ENCODE measurements at places on chromosomes 12 and 14.
A peak's percentile ranks its signal among the peaks of the same experiment; 100 is the strongest.

- no peak for DNase-seq
Observed at GRCh38 chr14:67602995-67603545, 3.0 kb upstream of the PIGH start.

DNA sequence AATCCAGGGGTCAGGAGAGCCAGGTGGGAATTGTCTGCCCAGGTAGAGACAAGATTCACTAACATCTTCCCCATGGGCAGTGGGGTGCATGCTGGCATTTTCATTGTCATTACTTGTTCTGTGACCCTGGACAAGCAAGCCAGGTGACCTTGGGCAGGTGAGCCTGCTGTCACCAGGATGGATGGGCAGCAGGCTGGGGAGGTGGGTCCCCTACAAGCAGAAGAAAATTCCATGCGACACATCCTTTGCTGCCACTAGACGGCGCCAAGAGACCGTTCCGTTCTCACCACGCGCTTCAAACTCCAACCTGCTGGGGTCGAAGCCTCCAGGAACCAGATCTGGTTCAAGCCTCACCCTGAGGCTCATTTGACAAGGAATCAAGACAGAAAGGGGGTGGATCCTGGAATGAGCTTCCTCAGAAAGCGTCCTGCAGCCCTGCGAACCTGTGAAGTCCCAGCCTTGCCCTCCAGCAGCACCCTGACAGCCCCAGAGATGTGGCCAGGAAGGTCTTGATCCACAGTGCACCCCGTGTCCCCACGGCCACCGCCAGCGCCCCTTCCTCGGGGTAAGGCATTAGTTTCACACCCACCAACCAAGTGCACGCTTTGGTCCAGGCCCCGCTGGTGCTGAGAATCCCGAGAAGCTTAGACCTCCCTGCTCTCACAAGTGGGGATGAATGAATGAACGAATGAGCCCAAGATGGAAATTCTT is 3.2 kb upstream of the DYNC1H1 start:
- peak; percentile 90 for DNase-seq

GRCh38 chr12:1890810-1891209 is 27.6 kb downstream of the CACNA2D4 start:
- DNase-seq: peak; percentile 49

- DNase-seq: no peak
Observed at GRCh38 chr12:127101076-127101475, 1165.9 kb upstream of the TMEM132C start.

DNA sequence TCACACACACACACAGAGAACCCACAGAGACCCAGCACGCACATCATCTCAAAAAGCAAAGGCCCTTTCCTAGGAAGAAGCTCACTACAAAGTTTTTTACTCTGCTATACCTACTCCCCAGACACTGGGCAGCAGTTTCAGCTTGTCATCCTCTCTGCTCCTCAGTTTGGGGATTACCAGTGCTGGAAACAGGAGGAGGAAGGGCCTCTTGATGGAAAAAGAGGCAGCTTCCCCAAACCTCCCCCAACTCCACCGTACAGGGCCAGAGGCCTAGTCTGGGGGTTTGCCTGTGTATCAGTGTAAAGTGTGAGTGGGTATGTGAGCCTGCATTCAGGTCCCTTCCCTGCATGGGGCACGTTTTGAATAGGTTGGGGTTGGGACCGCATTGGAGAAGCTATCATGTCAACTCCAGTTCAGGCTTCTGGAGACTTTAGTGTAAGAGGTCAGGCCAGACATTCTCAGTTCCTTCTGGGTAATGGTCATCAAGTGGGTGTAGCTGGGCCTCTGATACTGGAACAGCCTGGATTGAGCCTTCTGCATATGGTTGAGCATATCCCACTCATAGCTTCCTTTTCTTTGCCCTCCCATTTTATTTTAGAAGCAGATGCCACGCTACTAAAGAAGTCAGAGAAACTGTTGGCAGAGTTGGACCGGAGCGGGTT is 1.2 kb downstream of the REM2 start:
- no peak for DNase-seq

- no peak for DNase-seq
Observed at GRCh38 chr14:33118668-33119067, 180.0 kb downstream of the NPAS3 start.

- no peak for DNase-seq
Observed at GRCh38 chr14:105229099-105229655, 19.2 kb upstream of the BTBD6 start.

- DNase-seq: no peak
Observed at GRCh38 chr14:68922886-68923285, 56.2 kb downstream of the ACTN1 start.

DNA sequence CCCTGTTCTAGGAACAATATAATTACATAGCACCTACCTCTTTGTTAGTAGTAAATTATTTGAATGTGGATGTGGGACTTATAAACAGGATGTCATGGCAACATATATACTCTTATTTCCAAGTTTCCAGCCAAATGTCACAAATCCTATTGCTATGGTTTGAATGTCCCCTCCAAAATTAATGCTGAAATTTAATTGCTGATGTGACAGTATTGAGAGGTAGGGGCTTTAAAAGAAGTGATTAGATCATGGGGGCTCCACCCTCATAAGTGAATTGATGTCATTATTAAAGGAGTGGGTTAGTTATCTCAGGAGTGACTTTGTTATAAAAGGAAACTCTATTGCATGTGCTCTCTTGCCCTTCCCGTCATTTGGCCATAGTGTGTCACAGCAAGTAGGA is 164.2 kb upstream of the ATF7IP start:
- no peak for DNase-seq

DNA sequence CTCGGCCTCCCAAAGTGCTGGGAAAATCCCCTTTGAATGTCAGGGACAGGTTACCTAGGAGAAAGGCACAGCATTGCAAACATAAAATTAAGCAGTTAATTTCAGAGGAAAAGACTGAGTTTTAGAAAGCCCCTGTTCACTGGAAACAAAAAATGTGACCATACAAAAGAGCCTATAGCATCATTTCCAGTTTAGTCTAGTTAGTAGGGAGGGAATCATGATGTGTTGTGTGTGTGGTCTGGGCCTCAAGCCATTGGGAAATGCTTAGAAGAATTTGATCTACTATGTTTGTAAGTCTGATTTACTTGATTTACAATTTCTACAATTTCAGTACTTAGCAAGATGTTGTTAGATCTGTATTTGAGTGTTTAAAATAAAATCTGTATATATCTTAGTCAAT is 47.1 kb upstream of the RERG start:
- DNase-seq: no peak

- no peak for DNase-seq
Observed at GRCh38 chr12:44235674-44236073, 399.8 kb downstream of the TMEM117 start.

- no peak for DNase-seq
Observed at GRCh38 chr12:29634057-29634456, 136.6 kb upstream of the OVCH1 start.

- DNase-seq: no peak
Observed at GRCh38 chr14:55698051-55698450, 118.0 kb downstream of the KTN1 start.

GRCh38 chr14:64422005-64422404 is 33.9 kb downstream of the MTHFD1 start:
- DNase-seq: no peak

DNA sequence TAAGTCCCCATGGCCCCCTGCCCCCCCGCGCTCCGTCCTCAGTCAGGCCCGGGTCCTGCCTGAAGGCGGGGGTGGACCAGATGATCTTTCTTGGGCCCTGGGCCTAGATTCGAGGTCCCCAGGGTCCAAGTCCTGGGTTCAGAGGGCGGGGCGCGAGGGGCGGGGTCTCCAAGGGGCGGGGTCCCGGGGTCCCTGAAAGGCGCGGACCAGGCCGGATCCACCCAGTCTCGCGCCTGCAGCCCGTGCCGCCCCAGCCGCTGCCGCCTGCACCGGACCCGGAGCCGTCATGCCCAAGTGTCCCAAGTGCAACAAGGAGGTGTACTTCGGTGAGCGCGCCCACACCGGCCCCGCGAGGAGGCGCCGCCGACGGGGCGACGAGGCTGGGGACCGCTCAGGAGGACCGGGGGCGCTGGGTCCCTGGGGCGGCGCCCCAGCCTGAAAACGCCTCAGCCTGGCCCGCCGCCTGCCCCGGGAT is 325 bp downstream of the CRIP1 start:
- DNase-seq: peak; percentile 44

DNA sequence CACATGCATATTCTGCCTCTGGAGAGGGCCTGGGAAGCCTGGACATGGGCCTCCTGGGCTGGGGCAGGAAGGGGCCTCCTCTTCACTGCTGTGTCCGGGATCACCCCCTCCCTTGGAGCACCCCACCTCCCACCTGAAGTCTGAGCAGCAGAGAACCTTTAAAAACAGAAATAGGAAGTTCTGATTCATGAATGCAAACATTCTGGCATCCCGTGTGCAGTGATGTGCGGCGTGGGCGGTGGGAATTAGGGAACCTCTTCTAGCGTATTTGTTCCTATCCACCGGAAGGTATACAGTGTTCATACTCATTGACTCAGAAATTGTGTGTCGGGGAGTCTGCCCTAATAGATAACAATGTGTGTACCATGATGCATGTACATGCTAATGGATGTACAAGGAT is 46.2 kb downstream of the C14orf132 start:
- no peak for DNase-seq

DNA sequence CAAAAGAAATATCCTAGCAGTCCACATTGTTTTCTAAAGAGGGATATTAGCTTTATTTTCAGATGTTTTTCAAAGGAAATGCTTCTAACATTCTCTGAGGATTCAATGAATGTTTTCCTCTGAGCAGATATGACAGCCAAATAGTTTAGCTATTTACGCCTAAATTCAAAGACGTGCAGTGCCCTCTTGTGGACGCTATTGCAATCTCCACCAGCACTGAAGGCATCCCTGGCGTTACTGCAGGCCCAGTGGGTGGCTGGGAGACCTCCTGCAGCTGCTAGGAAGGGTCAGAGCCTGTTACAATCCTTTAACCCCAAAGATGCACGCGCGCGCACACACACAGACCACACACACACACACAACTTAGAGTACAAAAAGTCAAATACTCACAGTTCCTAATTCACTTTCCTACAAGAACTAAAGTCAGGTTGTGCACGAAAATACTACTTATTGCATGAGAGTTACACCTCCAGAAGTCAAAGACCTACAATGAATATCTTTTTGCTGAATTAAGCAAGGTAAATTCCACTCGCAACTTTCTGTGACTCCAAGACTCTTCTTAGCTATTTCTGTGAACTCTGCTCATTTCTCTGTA is 589.3 kb upstream of the TMEM132C start:
- DNase-seq: peak; percentile 40

- no peak for DNase-seq
Observed at GRCh38 chr12:11771895-11772502, 122.5 kb downstream of the ETV6 start.

- DNase-seq: no peak
Observed at GRCh38 chr12:106655577-106655976, 72.8 kb downstream of the RFX4 start.

GRCh38 chr14:101870273-101870939 is 94.0 kb upstream of the DYNC1H1 start:
- no peak for DNase-seq

GRCh38 chr14:98375566-98375965 is 896.4 kb downstream of the BCL11B start:
- DNase-seq: no peak

DNA sequence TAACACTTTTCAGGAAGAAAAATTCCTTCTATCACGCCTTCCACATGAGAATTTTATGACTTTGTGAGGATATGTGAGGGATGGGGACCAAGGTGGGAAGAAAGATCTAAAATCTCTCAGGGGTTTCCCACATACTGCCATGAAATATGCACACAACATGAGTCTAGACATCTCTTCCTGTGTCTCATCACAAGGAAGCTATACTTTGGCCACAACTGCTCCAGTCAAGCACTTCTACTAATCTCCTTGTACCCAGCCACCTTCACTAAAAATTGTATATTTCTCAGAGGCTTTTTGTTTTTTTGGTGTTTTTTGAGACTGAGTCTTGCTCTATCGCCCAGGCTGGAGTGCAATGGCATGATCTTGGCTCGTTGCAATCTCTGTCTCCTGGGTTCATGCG is 3.2 kb downstream of the OSBPL8 start:
- DNase-seq: no peak

GRCh38 chr12:125161712-125162022 is 96.4 kb downstream of the AACS start:
- no peak for DNase-seq

- DNase-seq: peak; percentile 56
Observed at GRCh38 chr14:71321574-71322315, 414.5 kb downstream of the PCNX1 start.

GRCh38 chr12:14810953-14811483 is 3.0 kb downstream of the SMCO3 start:
- peak; percentile 33 for DNase-seq

- no peak for DNase-seq
Observed at GRCh38 chr12:107395817-107396216, 289.8 kb upstream of the PWP1 start.

DNA sequence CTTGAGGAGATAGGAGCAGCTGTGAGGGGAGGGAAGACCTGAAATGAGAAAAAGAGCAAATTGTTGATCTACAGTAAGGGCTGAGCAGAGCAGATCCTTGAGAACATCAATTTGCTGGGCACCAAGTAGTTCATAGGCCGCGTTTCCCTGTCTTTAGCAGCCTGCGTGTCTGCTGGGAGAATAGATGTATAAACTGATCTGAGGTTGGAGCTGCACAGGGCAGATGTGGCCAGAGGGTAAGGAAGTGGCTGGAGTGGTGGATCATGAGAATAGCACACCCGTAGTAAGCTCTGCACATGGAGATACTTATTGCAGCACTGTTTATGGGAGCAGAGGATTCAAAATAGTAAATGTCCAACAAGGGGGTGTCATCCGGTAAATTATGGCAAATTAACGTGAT is 44.4 kb downstream of the NTF3 start:
- DNase-seq: no peak

DNA sequence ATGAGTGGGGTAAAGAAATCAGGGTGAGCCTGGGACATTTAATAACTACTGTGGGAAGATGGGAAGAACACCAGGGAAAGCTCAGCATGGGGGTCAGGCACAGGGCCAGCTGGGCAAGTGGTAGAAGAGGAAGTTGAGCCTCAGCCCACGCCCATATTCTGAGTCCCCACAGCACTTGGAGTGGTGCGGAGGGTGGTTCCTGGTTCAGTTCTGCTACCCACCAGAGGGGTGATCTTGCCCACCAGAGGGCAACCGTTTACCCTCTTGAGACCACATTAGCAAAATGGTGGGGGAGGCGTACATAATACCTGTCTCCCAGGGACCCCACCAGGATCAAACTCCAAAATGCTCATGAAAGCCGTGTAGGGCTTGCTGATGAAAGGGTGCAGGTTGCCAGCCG is 16.8 kb upstream of the ANKRD33 start:
- no peak for DNase-seq

- DNase-seq: no peak
Observed at GRCh38 chr12:114762490-114763110, 78.6 kb upstream of the TBX3 start.

GRCh38 chr12:42789808-42790760 is 200.5 kb upstream of the PRICKLE1 start:
- no peak for DNase-seq

GRCh38 chr14:54446161-54446693 is 5.1 kb upstream of the CNIH1 start:
- peak; percentile 14 for DNase-seq

- DNase-seq: no peak
Observed at GRCh38 chr14:100448376-100448775, 125.2 kb downstream of the SLC25A47 start.

- DNase-seq: no peak
Observed at GRCh38 chr12:72105849-72106248, 166.3 kb upstream of the TRHDE start.

Data from erythroblast (primary cell).